ENCODE measurements at places on chromosomes 6 and 20.

- no peak for DNase-seq
Measured at GRCh38 chr6:168420084-168420483, 20.9 kb upstream of the SMOC2 start.

- no peak for DNase-seq
Measured at GRCh38 chr20:6994452-6994851, 227.0 kb downstream of the BMP2 start.

GRCh38 chr6:145042559-145042958, 692.8 kb downstream of the EPM2A start:
- no peak for DNase-seq

GRCh38 chr6:63446405-63446804, 125.9 kb upstream of the LOC128125822 start:
- no peak for DNase-seq

- no peak for DNase-seq
Measured at GRCh38 chr6:159305804-159306537, 136.8 kb downstream of the FNDC1 start.

- DNase-seq = no peak
Measured at GRCh38 chr6:100203400-100203799, 209.4 kb upstream of the MCHR2 start.

GRCh38 chr6:142926494-142927270, 18.3 kb downstream of the HIVEP2 start:
- DNase-seq = peak; percentile 49

- no peak for DNase-seq
Measured at GRCh38 chr20:57703013-57703412, 6.8 kb downstream of the PMEPA1 start.

- DNase-seq = no peak
Measured at GRCh38 chr6:122749451-122750050, 30.0 kb upstream of the FABP7 start.

- no peak for DNase-seq
Measured at GRCh38 chr6:142827369-142827768, 117.6 kb downstream of the HIVEP2 start.

- no peak for DNase-seq
Measured at GRCh38 chr20:36871640-36872570, 4.0 kb upstream of the TLDC2 start.

DNA sequence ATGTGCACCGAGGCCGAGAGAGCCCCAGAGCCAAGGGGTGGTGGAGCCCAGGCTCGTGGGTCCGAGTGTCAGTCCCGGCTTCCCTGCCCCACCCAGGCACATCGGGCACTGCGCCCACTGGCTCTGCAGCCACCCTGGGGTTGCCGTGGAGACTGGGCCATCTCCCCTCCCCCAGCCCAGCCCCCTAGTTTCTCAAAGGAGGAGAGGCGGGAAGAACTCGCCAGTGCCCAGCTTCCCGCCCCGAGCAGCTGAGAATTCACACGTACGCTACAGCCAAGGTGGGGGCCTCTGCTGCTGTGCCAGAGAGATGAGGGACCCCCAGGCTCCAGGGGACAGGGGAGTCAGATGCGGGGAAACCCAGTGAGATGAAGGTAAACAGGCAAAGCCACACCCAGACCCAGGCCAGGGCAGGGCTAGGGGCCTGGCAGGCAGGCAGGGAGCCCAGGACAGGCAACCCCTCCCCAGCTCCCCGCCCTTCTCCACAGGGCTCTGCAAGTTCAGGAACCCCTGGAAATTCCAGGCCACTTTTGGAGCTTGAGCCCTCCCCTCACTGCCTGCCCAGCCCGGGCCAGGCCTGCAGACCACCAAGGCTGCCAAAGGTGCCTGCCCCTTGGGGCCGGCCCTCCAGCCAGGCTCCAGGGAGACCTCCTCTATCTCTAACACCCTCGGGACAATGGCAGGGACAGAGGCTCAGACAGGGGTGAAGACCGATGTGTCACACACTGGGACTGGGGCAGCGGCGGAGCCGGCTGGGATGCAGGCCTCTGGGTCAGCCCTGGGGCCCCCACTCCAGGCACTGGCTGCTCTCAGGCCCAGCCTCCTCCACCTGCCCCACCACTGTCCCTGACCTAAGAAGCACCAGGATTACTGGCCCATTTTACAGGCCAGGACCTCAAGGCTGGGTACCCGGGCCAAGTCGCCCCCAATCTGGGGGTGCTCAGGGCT, 6.0 kb downstream of the LAMA5 start:
- DNase-seq = no peak

DNA sequence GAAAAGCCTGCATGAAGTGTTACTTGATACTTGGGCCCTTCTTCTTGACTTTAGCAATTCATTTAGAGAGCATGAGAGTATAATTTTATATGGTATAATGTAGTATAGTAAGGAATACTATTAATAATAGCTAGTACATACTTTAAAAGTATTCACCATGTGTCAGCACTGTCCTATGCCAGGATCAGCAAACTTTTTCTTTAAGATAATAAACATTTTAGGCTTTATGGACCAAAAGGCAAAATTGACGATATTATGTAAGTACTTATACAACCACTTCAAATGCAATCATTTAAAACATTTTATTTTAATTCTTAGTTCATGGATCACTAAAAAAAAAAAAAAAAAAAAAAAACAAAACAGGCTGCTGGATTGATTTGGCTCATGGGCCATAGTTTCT, 163.9 kb downstream of the IBTK start:
- DNase-seq = no peak

DNA sequence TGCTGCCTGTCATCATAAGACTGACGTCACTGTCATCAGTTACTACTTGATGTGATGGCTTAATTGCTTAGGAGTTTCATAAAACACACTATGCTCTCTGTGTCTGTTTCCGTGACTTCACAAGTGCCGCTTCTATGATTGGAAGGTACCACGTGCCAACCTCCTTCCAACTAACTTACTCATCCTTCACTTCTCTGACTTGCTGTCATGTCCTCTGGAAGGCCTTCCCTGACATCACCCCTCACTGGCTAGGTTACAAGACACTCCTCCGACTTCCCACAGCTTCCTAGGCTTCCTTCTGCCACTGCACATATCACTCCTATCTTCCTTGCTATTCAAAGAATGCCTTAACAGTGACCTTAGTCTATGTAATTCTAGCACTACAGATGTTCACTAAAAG, 20.4 kb downstream of the SERINC3 start:
- DNase-seq = no peak

- DNase-seq = no peak
Measured at GRCh38 chr6:130105996-130106704, 87.8 kb downstream of the L3MBTL3 start.

DNA sequence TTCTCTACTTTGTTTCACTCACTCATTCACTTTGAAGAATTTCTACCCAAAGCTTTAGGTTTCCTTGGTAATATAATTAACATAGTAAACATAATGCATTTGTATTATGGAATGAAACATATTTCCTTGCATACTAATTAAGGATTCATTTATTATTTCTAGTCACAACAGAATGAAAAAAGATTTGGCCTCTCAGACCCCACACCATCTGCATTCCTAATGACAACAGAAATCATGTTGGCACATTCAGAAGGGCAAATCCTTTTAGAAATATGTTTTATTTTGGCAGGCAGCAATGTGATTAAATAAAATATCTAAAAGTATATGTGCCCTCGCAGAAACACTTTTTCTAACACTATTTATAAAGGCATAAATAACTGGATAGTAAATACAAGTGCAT, 163.4 kb downstream of the HTR1B start:
- DNase-seq = no peak

GRCh38 chr6:141267420-141267819, 865.3 kb upstream of the GJE1 start:
- no peak for DNase-seq

GRCh38 chr20:37914672-37915433, 11.9 kb downstream of the VSTM2L start:
- DNase-seq = no peak

DNA sequence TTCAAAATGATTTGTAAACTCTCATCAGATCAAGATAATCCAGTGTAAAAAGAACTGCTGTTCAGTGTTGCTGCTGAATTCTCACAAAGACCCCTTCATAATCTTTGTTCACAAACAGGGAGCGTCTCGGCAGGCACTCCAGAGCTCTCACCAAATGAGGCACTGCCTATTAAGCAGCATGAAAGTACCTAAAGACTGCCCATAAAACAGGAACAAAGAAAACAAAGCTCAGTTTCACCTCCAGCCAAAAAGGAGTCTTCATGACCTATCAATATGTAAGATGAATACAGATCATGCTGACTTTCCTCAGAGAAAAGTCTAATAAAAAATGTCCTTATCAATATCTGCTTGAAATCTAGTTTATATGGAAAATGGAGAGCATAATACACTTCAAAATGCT, 41.8 kb downstream of the GPR63 start:
- DNase-seq = no peak

DNA sequence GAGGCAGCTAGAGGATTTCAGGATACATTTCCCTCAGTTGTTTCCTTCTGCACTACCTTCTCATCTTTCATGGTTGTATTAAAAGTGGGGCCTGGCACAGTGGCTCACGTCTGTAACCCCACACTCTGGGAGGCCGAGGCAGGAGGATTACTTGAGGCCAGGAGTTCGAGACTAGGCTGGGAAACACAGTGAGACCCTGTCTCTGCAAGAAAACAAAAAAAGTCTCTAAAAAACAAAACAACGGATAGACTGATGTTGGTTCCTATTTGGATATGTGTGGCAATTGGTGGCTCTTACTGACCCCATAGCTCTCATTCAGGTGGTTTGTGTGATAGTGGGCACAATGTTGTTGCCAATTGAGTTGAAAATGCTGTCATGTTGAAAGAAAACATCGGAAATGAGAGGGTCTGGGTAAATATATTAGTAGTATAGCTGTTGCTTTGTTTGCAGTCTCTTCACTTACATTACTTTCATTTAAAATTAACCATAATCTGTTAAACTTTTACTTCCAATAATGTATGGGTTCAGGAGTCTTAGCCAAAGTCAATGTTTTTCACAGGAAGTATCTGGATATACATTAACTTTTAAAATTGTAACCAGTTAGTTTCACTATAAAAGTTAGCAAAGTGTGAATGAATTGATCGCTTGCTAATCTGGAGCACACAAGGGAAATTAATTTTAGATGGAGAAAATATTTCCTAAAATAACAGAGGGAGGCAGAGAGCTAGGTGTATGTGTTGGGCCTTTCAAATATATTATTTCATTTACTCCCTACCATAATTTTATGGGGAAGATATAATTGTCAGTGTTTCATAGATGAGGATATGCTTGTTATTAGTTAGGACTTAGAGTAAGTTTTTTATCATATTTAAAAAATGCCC, 31.1 kb downstream of the UTRN start:
- DNase-seq = no peak

- peak; percentile 81 for DNase-seq
Measured at GRCh38 chr20:49936153-49937026, at the start of gene RNF114. Gene RNF114 (plus strand): TSS chr20:49936397. CDS start chr20:49936413, 16 bp downstream.

- DNase-seq = no peak
Measured at GRCh38 chr20:57322476-57322875, 7.1 kb upstream of the SPO11 start.

DNA sequence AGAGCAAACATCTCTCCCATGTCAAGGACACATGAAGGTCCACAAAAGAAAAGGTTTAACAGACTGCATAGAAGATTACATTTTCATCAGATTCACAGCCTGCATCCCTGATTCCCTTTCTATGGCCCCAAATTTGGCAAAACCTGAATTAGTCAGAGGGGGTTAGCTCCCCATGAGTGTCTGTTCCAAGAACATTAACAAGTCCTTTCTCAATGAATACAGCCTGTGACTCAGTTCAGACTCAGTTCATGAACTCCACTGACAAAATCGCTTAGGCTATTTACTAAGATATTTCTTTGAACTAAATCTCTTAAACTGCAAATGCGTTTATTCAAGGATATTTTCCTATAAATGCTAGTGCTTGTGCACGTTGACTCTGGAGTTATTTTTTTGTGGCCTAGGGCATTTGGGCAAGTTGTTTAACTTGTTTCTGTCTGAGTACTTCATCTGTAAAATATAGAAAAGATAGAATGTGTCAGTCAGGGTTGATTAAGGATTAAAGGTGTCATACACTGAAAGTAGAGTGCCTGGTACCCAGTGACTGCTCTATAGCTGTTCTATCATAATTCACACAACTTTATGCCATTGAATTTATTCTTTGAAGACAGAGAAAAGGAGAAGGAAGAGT, 422.6 kb downstream of the HTR1B start:
- no peak for DNase-seq

DNA sequence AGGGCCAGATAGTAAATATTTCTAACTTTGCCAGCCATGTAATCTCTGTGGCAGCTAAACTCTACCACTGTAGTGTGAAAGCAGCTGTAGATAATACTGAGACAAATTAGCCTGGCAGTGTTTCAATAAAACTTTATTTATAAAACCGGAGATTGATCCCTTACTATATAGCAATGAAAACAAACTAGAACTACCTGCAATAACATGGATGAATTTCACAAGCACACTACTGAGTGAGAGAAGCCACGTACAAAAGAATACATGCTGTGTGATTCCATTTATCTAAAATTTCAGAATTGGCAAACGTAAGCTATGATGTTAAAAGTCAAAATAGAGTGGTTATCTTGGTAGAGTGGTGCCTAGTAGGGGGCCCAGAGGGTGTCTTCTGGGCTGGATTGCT, 198.7 kb upstream of the SGK1 start:
- DNase-seq = no peak

GRCh38 chr20:25285856-25286798, 38.2 kb downstream of the PYGB start:
- no peak for DNase-seq

GRCh38 chr6:32607263-32607987, 17.8 kb upstream of the HLA-DRB1 start:
- no peak for DNase-seq

DNA sequence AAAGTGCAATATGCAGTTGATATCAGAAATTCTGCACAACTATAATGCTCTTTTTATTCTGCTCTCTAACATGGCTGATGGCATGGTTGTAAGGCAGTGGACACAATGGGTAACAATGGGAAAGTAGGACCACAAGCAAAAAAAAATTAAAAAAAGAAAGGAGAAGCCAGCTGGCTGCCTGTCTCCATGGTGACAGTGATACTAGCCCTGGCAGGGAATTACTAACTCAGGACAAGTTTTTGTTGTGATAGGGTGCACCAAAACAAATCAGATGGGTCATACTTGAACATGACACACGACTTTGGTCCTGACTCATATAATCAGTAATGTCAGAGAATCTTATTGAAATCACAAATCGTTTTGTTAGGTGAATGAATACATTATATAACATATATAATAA, 169.4 kb downstream of the TRDN start:
- DNase-seq = no peak

GRCh38 chr6:56525974-56526789, 116.5 kb downstream of the DST start:
- DNase-seq = no peak

Measured in stimulated activated CD8-positive, alpha-beta memory T cell treated with anti-CD3 and anti-CD28 coated beads, Interleukin-7, amount 100 ng/mL, for 24 hours (primary cell).